Stimulated activated CD4-positive, alpha-beta T cell treated with anti-CD3 and anti-CD28 coated beads, Interleukin-2, amount 100 ng/mL, for 24 hours (primary cell): ENCODE measurements at places on chromosomes 11 and 22.
A peak's percentile ranks its signal among the peaks of the same experiment; 100 is the strongest.

- no peak for DNase-seq
Measured at GRCh38 chr22:48092866-48093265, 1330.4 kb downstream of the TBC1D22A start.

DNA sequence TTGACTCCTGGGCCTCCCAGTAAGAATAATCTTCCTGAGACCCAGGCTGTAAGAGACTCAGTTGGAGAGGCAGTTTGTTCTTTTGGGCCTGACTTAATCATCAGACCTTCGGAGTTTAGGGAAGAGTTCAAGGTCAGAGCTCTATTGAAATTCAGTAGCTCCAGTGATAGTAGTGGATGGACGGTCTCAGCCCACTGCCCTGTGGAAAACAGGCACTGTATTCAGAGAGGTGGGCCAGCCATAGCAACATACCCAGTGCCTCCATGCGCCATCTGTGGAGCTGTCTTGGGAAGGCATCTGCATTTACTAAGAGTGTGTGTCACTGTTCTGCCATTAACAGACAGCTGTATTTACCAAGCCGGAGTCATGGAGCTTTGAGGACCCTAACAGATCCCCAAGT lies 2.9 kb downstream of the SMARCB1 start:
- DNase-seq: no peak

- no peak for DNase-seq
Measured at GRCh38 chr11:5665746-5666401, 19.0 kb downstream of the TRIM5 start.

DNA sequence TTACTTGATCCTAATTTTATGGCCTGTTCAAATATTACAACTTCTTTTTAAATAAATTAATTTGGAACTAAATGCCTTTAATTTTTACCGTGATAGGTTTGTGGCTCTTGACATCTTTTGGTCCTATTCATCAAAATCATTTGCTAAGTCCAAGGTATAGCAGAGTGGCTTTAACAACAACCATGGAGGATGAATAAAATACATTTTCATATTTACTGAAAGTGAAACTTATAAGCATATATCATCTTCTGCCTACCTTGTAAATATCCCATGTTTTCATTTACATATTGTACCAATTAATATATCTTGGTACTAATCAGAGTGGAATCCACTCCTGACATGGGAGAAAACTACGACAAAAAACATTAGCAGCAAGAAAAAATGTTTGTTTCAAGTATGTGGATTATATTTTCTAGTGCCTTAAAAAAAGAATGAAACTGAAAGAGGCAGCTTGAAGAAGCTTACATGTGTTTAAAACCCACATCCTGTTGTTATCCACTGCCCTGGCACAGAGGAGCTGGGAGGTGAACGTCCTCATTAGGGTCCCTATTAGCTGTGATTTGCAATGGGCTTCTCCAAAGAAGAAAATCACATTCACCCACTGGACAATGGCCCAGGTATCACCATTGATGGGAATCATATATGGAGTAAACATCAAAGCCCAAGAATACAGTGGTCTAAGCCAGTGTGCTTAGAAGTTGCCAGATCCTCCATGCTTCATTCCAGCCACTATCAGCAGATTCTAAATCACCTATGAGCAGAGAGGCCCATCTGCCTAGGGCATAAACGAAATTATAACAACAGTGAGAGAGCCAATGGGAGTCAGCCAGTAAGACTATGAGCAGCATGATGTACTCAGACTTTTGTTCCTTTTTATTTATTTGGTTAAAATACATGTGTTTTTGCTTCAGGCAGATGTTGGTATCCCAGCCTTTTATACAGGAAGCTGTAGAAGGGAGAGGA lies 84.7 kb downstream of the MAML2 start:
- DNase-seq: peak; percentile 36

DNA sequence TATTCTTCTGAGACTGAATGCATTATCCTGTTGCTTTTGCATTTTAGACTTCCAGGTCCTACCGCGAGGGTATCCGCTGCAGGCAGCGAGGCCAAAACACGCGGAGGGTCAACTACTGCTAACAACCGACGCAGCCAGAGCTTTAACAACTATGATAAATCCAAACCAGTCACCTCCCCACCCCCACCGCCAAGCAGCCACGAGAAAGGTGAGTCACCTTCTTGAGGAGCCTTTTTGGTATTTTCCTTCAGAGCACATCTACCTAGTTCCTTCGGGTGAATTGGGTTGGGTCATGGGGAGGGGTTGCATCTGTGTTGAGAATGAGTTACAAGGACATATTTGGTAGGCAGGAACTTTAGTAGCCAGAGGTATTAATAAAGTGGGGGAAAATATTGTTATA lies 179.8 kb downstream of the NAV2 start:
- DNase-seq: no peak

DNA sequence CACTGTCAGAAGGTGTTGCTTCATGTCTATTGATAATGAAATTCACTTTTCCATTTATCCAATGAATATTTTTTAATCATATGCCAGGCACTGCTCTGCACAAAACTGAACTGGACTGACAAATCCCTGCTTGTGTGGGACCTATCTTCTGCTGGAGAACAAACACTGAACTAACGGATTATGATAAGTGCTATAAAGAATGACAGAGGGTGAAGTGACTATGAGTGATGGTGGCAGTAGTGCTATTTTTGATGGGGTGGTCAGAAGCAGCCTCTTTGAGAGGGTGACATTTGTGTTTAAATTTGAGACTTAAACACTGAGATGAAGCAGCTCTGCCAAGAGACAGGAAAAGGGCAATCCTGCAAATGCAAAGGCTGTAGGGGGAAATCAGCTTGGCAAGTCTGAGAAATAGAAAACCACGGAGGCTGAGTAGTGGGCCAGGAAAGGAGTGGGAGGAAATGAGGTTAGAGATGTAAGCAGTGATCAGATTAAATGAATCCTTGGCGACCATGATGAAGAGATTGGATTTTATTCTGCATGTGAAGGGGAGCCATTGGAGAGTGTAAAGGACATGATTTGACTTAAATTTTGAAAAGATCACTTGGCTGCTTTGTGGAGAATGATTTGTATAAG lies 6.0 kb downstream of the TBCEL start:
- DNase-seq: no peak

GRCh38 chr11:80815752-80816453 lies 1375.1 kb upstream of the TENM4 start:
- no peak for DNase-seq

- DNase-seq: no peak
Measured at GRCh38 chr11:110808248-110808647, 96.0 kb upstream of the ARHGAP20 start.

DNA sequence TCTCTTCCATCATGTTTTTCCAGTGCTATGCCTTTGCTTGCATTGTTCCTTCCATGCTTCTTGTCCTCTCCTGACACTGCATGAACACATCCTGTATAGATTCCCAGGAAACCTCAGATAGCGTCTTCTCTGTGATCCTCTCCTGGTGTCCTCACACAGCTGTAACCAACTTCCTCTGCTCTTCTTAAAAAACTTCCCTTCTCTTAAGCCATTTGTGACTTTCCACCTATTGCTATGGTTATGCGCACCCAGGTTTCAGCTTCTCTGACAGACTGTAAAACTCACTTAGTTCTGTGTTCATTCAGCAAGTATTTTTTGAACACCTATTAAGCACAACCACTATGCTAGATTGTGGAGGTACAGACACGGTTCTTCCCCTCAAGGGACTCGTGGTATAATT lies 5.1 kb upstream of the APLP2 start:
- DNase-seq: no peak

- DNase-seq: peak; percentile 93
Measured at GRCh38 chr11:128422576-128423370, 164.6 kb downstream of the ETS1 start.

- peak; percentile 8 for DNase-seq
Measured at GRCh38 chr11:78140392-78141077, 1.1 kb upstream of the ALG8 start.

DNA sequence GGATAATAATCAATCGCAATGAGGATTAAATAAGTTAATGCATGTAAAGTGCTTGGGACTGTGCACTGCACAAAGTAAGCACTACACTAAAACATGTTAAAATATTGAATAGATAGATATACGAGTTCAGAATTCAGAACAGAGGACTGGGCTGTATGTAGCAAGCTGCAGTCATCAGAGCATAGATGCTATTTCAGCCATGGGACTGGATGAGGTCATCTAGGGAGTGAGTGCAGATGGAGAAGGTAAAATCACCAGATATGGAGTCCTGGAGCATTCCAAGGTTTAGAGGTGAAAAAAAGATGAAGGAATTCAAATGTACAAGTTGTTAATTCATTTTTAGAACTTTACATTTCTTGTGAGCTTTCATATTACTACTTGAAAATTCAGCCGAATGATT lies 347.5 kb upstream of the DDI1 start:
- DNase-seq: no peak

- DNase-seq: no peak
Measured at GRCh38 chr11:78069465-78069864, 5.8 kb downstream of the THRSP start.

GRCh38 chr11:460331-461199 lies 10.5 kb downstream of the PTDSS2 start:
- no peak for DNase-seq

DNA sequence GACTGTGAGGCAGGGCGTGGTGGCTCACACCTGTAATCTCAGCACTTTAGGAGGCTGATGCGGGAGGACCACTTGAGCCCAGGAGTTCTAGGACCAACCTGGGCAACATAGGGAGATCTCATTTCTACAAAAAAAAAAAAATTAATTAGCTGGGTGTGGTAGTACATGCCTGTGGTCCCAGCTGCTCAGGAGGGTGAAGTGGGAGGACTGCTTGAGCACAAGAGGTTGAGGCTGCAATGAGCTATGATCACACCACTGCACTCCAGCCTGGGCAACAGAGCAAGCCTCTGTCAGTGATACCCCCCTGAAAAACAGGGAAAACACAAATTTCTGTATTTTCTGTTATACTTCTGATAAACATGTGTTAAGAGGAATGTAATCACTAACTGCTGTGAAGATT lies 57.8 kb upstream of the ARHGAP32 start:
- no peak for DNase-seq
